ENCODE measurements at places on chromosomes 2 and 18.

DNA sequence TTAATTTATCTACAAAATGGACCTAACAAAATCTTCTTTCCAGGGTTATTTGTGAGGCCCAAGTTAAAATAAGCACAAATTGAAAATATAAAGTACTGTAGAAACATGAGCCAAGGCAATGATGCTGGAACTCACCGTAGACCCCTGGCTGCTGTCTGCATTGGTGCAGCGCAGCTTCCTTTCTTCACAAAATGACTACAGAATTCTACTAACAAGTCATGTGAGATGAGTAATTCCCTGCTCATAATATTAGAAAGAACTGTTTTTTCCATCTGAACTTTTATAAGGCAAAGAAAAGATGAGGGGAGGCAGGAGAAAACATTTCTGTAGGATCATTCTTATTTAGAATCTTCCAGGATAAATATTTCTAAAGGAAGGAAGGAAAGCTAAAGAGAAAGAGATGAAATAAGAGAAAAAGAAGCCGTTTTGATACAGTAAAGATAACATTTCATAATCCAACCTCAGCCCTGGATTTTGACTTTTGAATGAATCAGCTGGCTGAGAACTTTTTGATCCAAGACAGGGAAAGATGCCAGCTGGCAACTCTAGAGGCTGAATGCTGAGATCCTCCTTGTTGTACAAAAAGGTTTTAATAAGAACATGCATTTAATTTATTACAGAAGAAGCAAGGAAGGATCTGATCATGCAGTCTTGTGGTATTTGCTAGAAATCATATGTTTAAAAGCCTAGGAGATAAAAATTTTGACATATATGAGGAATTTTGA is 183.9 kb upstream of the KLHL14 start:
- DNase-seq = peak; percentile 69

GRCh38 chr18:21196426-21196825 is 45.6 kb upstream of the GREB1L start:
- peak; percentile 22 for DNase-seq

DNA sequence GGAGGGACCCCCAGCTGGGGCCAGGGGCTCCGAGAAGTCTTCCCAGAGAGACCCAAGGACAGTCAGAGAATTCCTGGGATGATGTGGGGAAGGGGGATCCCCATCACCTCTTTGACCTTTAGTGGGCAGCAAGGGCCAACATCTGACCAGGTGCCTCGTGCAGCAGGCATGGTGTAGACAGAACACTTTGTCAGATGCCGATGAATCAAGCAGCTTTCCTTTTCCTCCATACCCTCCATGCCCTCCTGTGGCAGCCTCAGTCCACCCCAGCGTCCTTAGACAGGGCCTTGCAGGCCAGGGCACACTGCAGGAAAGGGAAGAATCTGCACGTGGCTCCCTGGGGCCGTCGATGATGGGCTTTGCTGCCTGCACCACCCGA is 26.3 kb downstream of the GPR55 start:
- no peak for DNase-seq

- peak; percentile 41 for DNase-seq
Measured at GRCh38 chr2:225471039-225471438, 71.5 kb downstream of the NYAP2 start.

Data from NCI-H69 (cell line).